ENCODE measurements at places on chromosomes 11 and 22.

GRCh38 chr22:48753752-48754517, 1073.7 kb downstream of the BRD1 start:
- no peak for DNase-seq

GRCh38 chr22:39745789-39746188, 147.8 kb downstream of the ENTHD1 start:
- no peak for DNase-seq

GRCh38 chr22:31544481-31545480, 48.4 kb downstream of the SFI1 start:
- no peak for DNase-seq

DNA sequence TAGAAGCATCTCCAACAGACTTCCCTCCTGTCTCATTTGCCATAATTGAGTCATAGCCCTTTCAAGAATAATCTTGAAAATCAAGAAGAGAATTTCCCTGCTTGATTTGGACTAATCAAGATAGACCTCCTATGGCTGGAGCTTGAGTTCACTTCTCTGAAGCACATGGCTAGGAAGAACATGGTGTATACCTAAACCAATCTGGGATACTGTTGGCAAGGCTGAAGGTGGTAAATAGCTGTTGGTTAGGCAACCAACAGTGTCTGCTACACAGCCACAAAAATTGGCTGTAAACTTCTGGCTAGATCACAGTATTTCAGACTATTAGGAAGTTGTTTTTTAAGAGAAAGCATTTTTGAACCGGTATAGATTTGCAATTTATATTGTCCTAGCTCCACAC, 4.9 kb downstream of the CRYAB start:
- no peak for DNase-seq

- DNase-seq = no peak
These were observed 1.5 kb downstream of the TRIM6 start for GRCh38 chr11:5597953-5598352.

DNA sequence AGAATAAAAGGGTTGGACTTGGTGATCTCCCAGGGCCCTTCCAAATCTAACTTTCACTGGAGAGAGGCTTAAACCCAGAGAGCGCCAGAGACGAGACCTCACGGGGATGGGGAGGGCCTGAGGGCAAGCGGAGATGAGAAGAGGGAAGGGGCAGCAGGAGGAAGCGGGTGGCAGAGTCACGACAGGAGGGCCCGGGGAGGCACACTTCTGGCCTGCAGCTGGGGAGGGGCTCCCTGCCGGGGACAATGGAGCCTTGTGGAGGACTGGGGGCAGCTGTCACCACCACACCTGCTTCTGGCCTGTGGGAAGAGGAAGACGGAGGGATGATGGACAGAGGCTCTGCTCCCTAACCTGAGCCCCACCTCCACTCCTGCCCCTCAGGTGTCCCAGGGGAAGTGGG, 40.2 kb downstream of the PDE2A start:
- no peak for DNase-seq

DNA sequence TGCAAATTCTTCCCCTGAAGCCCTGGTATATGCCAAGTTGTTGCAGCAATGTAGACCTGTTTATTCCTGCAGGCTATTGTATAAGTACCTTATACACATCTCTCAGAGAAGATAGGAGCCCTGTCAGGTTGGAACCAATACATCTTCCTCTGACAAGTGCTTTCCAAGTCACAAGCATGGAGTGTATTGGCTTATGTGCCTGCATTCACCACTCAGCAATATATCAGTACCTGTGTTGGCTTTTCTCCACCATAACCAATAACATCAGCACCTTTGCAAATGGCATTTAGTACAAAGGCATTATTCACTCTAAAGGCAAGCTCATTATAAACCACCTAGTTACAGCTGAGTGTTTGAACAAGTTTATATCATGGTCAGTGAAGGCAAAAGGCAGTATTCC, 611.7 kb upstream of the CNTN5 start:
- no peak for DNase-seq

DNA sequence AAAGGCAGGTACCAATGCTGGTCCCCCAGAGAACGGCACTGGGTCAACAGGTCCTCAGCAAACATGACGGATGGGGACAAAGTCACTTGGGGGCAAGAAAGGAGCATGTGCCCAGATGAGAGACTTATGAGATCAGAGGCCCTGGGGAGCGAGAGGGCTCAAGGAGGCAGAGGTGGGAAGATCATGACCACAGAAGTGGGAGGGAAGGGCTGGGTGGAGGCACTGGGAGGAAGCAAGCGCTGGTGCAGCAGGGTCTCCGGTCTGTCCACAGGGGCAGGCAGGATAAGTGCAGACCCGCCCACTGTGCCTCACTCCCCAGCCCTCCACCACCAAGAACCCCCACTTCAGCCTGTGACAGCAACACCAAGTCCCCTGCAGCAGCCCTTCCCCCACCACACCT, 10.9 kb downstream of the ELFN2 start:
- DNase-seq = no peak

DNA sequence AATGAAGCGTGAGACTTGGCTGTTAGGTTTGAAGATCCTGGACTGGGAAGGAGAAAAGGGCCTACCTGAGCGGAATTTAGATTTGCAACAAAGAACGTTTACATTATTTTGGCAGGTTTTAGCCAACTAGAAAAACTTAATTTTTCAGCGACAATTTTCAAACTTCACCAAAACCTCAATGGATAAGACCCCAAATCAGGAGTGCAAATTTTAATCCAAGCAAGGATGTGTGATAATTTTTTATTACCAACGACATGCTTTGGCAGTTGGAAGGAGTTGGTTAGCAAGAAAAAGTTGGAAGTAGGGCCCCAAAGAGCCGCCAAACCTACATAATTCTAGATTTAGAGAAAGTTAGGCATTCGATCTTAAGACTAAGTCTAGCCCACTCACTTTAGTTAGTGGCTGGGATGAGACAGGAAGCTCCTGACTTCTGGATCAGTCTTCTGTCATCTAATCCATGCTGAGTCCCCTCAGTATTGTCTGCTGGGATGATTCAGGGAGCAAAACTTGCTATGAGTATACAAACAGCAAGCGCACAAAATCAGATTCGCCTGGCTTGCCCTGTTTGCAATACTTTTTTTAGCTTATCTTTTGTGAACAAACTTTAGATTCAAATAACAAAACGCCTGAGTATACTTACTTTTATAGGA, 787 bp upstream of the RDX start:
- no peak for DNase-seq

- no peak for DNase-seq
These were observed 17.5 kb downstream of the NUCB2 start for GRCh38 chr11:17294033-17294432.

GRCh38 chr11:86183694-86184093, 60.9 kb upstream of the EED start:
- DNase-seq = no peak

- DNase-seq = peak; percentile 24
These were observed 87.0 kb downstream of the CSNK2A3 start for GRCh38 chr11:11265994-11266606.

- no peak for DNase-seq
These were observed 418.8 kb downstream of the TMEM135 start for GRCh38 chr11:87456499-87456898.

GRCh38 chr11:115963156-115963555, 458.9 kb upstream of the CADM1 start:
- no peak for DNase-seq

GRCh38 chr11:130553306-130553705, 104.9 kb downstream of the ADAMTS15 start:
- no peak for DNase-seq

- no peak for DNase-seq
These were observed 34.0 kb downstream of the WEE1 start for GRCh38 chr11:9607511-9607899.

- DNase-seq = no peak
These were observed 5.3 kb downstream of the SLC7A4 start for GRCh38 chr22:21026783-21027692.

- peak; percentile 9 for DNase-seq
These were observed 781 bp downstream of the SIDT2 start for GRCh38 chr11:117179048-117179999.

- DNase-seq = no peak
These were observed 16.4 kb downstream of the ZBED4 start for GRCh38 chr22:49869845-49870712.

Data from stimulated activated CD8-positive, alpha-beta memory T cell treated with anti-CD3 and anti-CD28 coated beads, Interleukin-7, amount 100 ng/mL, for 48 hours (primary cell).